Pancreas (tissue), 10 donors: ENCODE measurements at places on chromosomes 12 and 14. TPM values are rescaled to one million over a fixed set of nuclear protein-coding genes. Genes with fewer than 3 reads are reported as not detected.

GRCh38 chr14:75119056-75119455 lies 7.8 kb downstream of the NEK9 start:
- DNase-seq = no peak

DNA sequence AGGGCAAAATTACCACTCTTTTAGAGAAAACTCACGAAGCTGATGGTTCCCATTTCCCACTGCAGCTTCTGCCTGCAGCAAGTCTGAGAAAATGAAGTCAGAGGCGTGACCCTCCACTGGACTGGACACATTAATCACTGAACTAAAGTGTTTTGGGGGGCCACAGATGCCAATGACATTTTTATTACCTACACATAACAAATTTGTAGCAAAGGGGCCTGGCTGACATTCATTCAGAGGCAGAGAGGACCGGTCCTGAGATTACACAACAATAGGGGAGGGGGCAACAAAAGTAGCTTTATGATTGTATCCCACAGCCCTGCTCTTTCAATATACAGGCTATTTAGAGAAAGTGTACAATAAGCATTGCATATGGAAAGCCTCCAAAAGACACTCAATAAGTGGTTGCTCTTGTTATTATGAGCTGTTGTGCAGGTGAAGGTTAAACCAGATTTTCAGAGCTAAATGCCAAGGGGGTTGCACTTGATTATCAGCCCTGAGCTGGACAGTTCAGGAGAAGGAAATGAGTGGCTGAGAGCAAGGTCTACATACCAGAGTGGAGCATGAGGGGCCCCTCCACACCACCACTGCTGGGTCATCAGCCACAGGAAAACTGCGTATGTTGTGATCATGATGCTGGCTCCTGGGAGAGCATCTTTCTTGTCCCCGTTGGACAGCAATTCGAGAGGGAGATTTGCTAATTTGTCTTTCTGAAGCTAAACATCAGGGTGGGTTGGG lies 41.5 kb upstream of the CCDC60 start:
- no peak for DNase-seq

DNA sequence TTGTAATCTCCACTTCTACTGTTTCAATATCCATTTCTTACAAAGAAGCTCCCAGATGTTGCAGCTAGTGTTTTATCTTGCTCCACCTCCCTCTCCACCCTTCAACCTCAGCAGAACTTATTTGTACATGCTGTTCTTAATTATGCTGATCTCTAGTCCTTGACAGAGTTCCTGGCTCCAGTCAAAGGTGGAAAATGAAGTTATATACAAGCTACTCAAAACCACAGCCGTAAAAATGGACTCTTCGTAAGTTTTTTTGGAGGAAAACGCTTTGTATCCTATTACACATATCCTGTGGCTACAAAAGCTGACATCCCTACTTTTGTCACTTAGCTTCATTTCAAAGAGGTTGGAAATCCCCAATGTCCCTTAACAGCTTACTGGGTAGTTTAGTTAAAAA lies 1.3 kb downstream of the CLEC1A start:
- no peak for DNase-seq

Gene KLRD1
- total RNA-seq = 0.59 TPM

- DNase-seq = no peak
These were observed 40.8 kb downstream of the CDC42BPB start for GRCh38 chr14:103016594-103016993.
